Bronchial epithelial cell (primary cell): ENCODE measurements at places on chromosomes 4 and X.

- no peak for DNase-seq
These were observed 58.0 kb downstream of the ANXA3 start for GRCh38 chr4:78609580-78609979.

GRCh38 chr4:139564502-139564901, 8.5 kb upstream of the SETD7 start:
- no peak for DNase-seq

- DNase-seq = no peak
These were observed 71.6 kb downstream of the SH3RF1 start for GRCh38 chr4:169199184-169199583.

GRCh38 chr4:6688879-6689505, 4.7 kb upstream of the S100P start:
- DNase-seq = peak; percentile 91

DNA sequence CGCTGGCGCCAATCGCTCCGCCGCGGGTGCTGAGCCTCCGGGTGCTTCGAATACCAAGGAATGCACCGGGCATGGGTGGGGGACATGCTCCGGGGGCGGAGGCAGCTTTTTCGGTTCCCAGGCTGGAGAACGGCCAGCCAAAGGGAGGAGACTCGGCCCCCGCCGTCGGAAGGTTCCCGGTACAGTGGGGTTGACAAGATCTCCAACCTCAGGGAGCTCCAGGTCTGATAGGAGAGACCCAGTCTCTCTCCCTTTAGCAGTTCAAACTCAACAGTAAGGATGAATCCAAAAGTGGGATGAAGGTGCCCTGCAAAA, 29.1 kb upstream of the BCORL1 start:
- DNase-seq = no peak

DNA sequence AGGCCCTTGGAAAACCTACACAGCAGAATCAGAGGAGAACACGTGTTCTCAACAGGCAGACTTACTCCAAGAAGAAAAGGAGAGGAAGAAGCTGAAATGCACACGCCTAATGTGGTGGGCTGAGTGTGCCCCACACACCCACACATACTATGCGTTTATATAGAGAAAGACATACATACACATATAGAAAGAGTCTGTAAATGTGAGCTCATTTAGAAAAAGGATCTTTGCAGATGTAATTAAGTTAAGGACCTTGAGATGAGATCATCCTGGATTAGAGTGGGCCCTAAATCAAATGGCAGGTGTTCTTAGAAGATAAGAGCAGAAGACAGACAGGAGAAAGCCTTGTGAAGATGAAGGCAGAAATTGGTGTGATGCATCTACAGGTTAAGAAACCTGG, 87.2 kb upstream of the KLF3 start:
- DNase-seq = no peak

DNA sequence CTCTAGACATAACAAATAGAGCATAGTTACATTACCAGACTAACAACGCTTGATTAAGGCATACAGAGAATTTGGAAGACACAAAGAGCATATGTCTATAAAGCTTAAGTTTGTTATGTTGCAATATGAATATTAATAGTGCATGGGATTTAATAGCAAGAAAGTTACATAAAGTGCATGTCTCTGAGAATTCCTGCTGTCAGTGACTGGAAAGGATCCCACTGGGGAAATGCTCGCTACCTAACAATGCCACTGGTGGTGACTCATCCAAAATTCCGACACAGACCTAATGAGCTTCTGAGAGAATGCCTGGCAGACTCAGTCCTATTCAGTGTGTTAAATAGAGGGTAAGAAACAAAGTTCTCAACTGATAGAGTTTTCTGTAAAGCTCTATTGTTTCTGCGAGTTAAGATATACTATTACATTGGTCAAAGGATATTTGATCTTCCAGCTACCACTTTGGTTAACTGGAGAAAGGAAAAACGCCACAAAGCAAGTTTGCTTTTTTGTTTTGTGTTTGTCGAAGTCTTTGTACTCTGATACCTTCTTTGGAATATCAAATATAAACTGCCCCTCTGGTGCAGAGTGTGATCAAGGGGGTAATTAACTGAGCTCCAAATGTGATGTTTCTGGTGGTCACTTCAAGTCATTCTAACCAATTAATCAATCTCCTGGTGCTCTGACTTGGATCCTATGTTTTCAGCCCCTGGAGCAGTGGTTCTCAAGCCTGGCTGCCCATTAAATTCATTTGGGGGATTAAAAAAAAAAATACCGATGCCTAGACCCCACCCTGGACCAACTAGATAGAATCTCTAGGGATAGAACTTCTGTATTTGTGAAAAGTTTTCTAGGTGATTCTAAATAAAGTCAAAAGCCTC, 107.9 kb downstream of the PALLD start:
- DNase-seq = peak; percentile 88

DNA sequence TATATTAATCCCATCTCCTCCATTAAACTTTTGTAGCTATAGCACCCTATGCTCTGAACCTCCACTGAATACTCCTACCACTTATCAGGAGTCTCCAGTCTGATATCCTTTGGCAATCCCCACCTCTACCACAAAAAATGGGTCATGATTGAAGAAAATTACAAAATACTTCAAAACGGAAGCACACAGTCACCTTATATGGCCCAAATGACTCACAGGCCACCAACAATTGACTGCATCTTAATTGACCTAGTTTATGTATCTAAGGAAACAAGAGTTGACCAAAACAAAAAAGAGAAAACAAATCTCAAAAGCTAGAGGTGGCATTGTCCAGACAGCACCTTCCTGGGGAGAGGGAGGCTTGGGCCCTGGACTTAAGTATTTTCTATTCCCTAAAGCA, 120.0 kb upstream of the DIAPH2 start:
- no peak for DNase-seq

- no peak for DNase-seq
These were observed 11.7 kb upstream of the PTTG2 start for GRCh38 chr4:37948542-37948941.

GRCh38 chr4:112523764-112524505, 8.0 kb upstream of the NEUROG2 start:
- peak; percentile 36 for DNase-seq

GRCh38 chr4:24416293-24416692, 168.1 kb downstream of the DHX15 start:
- no peak for DNase-seq

DNA sequence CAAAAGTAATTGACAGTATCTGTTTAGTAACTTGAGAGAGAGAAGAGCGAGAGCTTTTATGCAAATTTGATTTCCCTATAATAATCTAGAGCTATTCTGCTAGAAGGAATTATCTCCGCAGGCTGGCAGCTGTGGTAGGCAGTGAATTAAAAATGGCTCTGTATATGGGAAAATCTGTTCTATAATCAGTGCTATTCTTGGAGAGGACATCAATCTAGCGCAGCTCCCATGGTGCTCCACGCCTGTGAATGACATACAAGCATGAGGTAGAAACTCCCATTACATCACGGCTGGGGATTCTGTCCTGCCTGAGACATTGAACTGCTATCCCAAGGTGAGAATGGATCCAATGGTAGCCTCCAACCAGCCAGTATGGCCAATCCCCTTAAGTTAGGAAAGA, 179.0 kb downstream of the DHX15 start:
- DNase-seq = no peak

- DNase-seq = peak; percentile 74
These were observed 194.1 kb downstream of the SH2D1A start for GRCh38 chrX:124540474-124540873.

DNA sequence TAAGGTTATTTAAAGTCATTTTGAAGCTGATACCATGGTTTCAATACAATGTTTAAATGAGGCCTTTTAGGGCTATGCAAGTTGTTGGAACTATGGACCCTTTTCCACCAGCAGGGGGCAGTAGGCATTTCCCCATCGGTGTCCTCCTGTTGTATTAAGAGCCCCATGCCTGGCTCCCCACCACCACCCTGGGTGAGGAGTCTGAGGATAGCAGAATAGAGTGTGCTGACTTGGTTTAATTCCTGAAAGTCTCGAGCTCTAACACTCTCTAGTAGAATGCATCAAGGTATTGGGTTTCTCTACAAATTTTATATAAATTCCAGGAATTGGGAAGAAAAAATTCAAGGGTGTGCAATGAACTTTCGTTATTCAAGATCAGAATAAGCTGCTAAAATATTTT, 234.8 kb upstream of the JADE1 start:
- peak; percentile 69 for DNase-seq

DNA sequence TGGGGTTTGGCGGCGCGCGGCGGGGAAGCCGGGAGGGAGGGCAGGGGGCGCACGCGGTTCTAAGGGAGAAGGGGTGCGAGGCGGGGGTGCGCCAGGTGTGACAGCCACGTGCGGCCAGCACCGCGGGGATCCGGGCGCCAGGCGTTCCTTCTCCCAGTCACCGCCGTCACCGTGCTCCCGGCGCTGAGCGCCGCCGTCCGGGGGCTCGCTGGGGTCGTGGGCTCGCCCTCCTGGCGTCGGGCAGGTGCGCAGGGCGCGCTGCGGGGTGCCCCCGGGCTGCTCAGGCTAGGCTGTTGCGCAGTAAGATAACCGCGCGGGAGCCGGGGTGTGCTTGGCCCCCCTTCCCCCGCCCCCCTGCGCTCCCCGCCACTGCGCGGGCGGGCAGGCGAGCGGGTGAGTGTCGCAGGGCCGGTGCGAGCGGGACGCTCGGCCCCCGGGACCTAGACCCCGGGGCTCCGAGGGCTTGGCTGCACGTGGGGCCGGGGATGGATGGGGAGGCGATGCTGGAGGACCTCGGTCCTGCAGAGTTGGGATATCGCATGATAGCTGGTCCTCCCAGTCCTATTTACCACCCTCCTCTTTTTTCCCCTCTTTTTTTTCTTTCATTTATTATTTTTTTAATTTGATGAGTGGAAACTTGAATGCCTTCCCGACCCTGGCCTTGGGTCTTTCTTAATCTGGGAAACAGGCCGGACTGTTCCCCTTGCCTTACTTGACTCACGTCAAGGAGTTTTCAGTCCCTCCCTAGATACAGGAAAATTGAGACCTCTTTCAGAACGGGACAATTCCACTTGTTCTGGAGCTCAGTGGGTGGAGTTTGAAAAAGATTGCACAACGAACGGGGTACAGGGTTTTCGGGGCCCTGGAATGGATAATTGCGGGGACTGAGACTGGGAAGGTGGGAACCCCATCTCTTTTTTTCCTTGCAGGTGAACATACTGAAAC, 797 bp downstream of the TXLNG start:
- DNase-seq = no peak

- DNase-seq = peak; percentile 61
These were observed 6.6 kb downstream of the IBSP start for GRCh38 chr4:87805971-87806370.

DNA sequence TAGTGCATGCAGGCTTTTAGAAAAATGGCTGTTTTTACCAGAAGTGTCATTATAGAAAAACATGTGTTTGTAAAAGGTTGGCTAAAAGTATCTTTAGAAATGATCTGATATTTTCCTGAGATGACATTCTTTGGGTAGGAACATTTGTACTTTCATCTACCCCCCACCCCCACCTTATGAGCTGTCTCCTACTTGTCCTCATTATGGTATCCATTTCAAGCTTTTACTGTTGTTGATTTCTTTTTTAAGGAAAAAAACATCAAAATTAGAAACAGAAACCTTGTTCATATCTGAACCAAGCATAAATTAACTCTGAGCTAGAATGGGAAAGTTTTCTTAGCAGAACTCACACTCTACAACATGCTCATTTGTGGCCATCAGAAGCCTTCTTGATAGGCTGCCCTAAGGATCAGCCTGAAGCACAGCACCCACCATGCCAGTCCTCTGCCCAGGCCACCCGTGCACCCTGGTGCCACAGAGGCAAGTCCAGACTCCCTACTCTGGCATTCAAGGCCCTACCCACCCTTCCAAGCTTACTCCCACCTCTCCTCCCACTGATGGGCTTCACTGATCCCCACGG, 49.4 kb downstream of the NSG1 start:
- DNase-seq = no peak

DNA sequence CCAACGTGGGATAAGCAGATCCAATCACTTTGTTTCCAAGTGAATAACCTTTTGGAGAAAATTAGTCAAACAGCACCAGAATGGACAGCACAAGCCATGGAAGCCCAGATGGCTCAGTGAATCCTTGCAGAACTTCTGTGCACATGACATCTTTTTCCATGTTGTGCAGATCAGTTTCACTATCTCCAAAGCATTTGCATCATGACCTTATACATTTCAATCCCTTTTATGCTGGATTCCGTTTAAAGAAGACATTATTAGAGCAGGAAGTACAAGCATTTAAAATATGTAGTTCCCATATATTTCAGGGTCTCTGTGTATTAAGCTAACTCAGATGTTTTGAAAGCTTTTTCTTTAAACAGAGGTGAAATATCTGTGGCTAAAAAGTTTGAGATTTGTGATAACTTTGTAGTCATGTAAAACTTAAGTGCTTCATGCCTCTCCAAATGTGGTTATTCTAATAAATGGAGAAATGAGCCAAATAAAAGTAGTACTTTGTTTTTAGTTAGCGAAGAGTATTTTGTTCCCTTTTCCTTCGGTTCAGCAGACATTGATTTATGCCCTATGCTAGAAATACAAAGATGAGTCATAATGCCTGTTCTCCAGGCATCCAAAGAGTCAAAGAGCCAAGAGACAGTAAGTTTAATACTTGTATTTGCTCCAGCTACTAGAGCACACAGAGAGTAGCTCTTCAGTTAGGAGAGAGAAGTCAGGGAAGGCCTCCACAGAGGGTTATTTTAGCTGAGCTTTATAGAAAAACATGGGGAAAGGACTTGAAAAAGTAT, 39.0 kb downstream of the PLAC8 start:
- DNase-seq = no peak

DNA sequence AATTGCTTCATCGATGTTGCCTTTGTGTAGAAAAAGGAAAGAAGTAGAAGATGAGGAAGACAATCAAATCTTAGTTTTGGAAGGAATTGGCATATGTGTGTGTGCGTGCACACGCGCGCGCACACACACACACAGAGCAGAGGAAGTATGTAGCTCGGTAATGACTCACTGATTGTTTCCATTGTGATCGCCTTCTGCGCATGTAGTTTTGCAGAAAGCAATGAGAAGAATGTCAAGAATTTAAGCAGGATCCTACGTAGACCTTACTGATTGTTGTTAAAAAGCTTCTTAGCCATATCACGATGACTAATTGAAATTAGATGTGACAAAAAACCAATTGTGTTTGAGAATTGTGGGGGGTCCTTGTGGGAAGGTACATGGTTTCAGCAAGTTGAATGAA, 12.8 kb upstream of the LIMCH1 start:
- DNase-seq = peak; percentile 66
